ENCODE measurements at places on chromosomes 1 and 21.

DNA sequence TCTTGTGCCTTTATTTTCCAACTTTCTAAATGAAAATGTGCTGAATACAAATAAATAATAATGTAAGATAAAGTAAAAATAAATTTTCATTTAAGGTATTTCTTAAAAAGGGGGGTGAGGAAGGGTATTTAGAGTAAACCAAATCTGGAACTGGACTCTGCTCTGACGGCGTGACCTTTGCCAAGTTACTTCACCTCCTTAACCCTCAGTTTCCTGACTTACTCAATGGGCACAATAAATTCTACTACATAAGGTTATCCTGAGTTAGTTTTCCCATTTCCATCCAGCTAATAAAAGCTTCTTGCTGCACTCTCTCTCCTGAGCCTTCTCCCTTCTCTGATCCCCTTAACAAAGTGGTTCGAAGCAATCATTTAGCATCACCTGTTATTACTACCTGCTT is 93.9 kb downstream of the NID1 start:
- DNase-seq, result no peak

- DNase-seq, result no peak
These were observed 30.0 kb downstream of the FAM78B start for GRCh38 chr1:166136699-166137401.

DNA sequence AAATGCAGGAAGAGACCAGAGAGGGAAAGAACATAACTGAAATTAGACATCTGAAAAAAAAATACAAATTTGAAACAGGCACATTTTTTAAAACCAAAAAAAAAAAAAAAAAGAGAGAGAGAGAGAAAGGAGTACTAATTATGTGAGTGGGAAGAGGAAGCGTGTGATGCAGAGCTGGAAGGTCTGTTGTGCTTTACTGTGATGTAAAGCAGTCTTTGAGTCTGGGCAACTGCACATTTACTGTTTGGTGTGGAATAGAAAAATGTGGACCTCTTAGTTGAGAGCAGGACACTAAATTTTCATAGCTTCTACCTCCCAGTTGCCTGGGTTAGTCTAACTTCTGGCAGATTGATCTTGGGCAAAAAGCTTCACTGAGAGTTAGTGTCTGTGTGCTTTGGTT is 16.5 kb downstream of the LHX9 start:
- DNase-seq, result no peak

DNA sequence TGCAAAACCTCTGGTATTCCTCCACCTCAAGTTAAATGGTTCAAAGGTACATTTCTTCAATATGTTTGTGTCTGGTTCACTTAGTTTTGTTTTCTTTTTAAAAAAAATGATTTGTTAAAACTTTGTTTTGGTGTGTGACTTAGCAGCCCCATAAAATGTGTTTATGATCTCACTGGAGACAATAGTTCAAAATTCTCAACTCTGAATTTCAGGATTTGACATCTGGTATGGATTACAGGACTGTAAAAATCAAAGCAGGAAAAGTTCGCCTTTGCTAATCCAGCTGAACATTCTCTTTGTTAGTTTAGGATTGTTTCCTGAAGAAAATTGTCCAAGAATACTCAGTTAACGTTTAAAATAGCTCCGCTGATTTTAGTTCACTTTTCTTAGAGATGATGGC is 231.7 kb downstream of the HMCN1 start:
- no peak for DNase-seq

DNA sequence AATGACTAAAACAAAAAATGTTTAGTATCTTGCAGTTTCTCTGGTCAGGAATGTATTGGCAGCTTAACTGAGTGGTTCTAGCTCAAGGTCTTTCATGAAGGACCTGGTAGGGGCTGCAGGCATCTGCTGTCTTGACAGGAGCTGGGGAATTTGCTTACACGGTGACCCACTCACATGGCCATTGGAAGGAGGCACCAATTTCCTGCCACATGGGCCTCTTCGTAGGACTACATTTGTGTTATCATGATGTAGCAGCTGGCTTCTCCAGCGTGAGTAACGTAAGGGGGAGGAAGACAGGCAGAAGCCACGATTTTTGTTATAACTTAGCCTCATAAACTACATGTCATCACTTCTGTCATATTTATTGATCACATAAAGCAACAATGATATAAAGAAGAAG is 376.3 kb downstream of the AMY1C start:
- no peak for DNase-seq

GRCh38 chr1:156852418-156852874 is 6.5 kb downstream of the INSRR start:
- no peak for DNase-seq

- DNase-seq, result no peak
These were observed 9.7 kb downstream of the ZMPSTE24 start for GRCh38 chr1:40267767-40268187.

- peak; percentile 67 for DNase-seq
These were observed 25.4 kb upstream of the SMIM12 start for GRCh38 chr1:34884961-34885360.

DNA sequence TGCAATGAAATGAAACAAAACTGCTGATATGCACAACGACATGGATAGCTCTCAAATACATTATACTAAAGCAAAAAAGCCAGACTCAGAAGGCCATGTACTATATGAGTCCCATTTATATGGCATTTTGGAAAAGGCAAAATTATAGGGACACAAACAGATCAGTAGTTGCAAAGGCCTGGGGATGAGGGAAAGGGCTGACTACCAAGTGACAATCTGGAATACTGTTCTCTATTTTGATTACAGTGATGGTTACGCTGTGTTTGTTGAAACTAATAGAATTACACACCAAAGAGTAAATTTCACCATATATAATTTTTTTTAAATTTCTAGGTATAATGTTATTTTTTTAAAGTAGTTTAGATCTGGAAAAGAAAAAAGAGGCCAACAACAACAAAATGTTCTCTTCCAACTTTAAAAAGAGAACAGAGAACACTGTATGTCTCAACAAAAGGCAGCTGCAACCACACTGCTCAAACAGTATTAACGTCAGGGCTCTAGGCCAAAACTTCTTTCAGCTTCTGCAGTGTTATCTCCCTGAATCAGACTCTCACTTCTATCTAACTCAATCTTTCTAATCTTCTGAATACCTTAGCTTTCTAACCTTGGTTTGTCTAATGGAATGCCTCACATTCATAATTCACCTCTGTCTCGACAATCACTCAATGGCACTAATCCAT is 75.8 kb downstream of the FOXJ3 start:
- peak; percentile 71 for DNase-seq

GRCh38 chr21:27722095-27722494 is 755.2 kb upstream of the ADAMTS5 start:
- DNase-seq, result peak; percentile 41

DNA sequence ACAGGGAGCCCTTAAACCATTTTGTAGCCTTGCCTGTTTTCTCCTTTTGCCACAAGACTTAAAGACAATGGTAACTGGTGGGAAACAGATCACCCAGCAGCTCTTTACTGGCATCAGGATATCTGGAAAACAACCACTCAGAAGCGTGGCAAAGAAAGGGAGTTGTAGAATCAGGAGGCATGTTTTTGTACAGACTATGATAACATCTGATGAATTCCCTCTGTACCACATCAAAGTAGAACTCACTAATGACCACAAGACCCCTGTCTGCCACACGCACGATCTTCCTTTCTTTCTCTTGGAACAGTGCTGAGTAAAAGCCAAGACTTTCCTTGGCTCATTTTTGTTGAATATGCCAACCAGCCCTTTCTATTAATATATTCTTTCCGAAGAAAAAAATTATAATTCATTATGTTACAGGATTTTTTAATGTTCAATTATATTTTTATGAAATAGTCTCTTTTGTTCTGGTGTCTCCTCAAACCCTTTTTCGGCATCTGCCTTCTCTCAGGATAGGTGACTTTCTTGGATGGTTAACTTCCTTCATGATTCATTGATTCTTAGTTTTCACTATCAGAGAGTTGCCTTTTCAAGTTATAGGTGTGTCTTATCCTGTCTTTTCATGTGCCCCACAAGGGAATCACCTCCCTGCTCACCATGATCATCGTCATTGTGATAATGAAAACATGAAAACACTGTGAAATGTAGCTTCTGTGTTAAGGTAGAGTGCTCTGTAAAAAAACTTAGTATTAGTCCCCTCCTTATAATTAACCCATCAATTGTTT is 7.9 kb upstream of the PHGDH start:
- no peak for DNase-seq

- DNase-seq, result no peak
These were observed 221.8 kb downstream of the SLC45A1 start for GRCh38 chr1:8539683-8540082.

DNA sequence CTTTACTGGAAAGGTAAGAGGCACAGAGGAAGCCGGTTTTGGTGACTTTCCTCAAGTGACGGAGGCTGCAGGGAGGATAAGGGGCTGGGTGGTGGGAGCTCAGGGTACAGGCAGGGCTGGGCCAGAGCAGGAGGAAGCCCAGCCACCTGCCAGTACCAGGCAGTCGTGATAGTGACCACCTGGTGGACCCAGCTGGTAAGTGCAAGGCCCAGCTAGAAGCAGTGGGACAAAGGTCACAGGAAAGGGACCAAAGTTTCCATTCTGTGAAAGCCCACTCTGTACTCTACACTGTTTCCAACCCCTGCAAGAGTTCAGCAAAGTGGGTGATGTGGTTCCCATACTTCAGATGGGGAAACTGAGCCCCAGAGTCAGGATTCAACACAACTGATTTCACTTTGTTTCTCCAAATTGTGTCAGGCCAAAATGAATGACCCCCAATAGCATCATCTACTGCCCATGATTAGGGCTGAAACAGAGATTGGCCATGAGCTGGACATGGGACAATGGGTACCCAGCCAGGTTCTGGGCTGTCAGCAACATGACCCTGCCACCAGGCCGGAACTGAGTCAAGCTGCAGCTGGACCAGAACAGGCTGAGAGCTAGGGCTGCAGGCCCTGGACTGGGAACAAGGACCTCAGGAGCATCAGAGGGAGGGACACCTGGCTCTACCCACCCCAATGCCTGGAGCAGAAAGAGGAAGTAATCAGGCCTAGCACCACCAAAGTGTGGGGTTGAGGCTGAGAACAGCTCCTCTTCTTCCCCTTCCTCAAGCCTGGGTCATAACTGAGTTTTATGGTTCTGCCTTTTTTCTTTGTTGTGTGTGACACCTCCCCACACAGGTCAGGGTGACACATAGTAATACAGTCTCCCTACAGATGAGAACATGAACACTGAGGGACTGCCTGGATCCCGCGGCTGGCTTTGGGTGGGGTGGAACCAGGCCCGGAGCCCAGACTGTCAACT is 50.2 kb downstream of the KCNN3 start:
- DNase-seq, result peak; percentile 64

- DNase-seq, result peak; percentile 17
These were observed 206.4 kb upstream of the FOXD3 start for GRCh38 chr1:63116016-63116415.

DNA sequence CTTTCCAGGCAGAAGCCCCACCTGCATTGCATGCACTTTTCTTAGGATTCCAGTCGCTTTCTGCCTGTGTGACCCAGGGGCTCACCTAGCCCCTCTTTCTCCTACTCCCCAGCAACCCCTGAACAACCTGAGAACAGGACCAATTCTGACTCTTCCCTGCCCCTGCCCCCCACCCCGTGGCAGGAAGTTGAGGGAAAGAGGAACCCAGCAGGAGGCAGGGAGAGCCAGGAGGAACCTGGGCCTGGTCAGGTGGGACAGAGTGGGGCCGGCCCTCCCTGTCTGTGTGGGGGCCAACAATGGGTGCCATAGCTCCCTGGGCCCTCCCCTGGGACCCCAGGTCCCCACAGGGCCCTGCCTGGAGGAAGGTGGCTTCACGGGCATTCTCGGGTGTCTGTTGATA is 6.1 kb downstream of the BMP8A start:
- no peak for DNase-seq

GRCh38 chr1:6077506-6077905 is 31.8 kb downstream of the KCNAB2 start:
- no peak for DNase-seq

GRCh38 chr1:75771978-75772377 is 14.1 kb upstream of the RABGGTB start:
- DNase-seq, result no peak

DNA sequence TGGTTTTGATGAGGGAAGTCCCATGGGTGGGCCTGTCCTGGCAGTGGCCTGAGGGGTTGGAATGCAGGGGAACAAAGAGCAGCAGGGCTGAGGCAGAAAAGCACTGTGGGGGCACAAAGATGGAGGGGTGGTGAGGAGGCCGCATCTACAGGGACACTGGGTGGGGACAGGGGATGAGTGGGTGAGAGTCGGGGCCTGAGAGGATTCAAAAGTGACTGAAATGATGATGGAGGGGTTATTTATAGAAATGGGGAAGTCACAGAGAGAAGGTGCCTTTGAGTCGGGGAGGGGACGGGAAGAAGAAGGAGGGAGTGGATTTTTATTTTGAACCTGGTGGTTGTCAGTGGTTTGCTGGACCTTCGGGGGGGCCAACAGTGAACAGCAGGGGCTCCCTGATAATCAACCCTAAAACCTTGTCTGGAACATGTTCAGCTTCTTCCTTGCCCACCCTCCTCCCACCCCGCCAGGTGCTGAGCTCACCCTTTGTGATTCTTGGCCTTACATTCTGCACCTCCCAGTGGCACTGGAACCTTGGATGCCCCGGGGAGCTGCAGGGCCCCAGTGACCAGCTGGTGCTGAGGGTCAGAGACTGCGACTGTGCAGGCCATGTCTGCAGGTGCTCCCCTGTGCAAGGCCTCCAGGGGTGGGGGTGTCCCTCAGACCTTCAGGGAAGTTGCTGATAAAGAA is 42.9 kb downstream of the IER5 start:
- no peak for DNase-seq

- DNase-seq, result no peak
These were observed 160.8 kb upstream of the SGIP1 start for GRCh38 chr1:66373157-66373591.

DNA sequence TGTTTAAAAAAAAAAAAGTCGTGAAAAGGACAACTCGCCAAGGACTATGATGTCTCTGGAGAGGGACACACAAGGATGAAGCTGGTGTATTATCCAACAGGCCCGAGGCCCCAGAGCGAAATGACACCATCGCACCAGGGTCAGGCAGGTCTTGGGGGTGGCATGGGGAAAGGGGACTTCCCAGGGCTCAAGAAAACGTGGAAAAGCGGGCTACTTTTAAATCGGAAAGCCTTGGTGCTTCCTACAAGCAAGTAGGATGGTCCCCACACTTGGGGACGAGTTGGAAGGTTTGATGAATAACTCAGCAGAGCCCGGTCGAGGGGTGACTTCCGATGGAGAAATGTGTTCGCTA is 505 bp upstream of the GNPAT start:
- no peak for DNase-seq

GRCh38 chr1:81330111-81330510 is 470.6 kb upstream of the ADGRL2 start:
- DNase-seq, result no peak

DNA sequence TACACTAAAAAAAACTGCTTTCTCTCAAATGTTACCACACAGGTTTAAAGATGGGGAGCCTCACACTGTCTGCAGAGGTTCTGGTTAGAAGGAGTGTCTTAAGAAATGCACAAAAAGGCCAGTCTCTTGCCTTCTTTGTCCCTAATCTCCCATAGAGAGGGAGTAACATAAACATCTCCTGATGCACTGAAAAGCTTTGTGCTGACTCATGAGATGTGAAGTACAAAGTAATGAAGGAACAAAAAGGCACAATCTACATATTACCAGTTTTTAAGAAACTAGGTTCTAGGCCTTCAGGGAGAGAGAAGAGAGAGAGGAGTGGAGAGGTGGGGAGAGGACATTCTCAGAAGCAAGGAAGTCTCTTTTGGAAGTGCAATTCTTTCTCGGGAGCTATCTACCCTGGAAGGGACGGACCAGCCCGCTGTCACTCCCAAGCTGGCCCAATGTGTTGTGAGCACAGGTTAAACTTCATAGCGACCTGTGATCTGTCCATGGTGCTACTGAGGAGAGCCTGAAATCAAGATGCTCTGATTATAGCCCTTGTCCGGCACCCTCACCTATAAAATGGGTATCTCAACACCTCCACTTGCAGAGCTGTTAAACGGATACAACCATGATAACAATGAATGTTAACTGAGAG is 458.1 kb downstream of the DISC1 start:
- peak; percentile 84 for DNase-seq
